Lung (tissue), 17 donors: ENCODE measurements at places on chromosomes 1 and 21.

DNA sequence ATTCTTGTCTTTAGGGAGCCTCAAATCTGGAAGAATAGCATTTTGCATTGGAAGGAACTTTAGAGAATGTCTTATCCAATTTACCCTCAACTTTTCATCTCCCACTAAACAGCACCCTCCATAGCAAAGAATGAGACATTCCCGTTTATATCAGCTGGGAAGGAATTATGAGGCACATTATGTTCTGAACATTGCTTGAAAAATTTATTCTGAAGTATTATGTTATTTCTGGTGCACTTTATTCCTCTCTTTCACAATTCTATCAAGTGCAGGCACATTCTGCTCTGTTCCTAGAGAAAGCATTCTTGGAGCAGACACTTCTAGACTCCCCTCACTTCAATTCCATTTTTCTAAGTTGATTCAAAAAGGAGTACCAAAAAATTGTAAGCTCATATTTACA, 147.9 kb downstream of the EDEM3 start:
- no peak for DNase-seq

DNA sequence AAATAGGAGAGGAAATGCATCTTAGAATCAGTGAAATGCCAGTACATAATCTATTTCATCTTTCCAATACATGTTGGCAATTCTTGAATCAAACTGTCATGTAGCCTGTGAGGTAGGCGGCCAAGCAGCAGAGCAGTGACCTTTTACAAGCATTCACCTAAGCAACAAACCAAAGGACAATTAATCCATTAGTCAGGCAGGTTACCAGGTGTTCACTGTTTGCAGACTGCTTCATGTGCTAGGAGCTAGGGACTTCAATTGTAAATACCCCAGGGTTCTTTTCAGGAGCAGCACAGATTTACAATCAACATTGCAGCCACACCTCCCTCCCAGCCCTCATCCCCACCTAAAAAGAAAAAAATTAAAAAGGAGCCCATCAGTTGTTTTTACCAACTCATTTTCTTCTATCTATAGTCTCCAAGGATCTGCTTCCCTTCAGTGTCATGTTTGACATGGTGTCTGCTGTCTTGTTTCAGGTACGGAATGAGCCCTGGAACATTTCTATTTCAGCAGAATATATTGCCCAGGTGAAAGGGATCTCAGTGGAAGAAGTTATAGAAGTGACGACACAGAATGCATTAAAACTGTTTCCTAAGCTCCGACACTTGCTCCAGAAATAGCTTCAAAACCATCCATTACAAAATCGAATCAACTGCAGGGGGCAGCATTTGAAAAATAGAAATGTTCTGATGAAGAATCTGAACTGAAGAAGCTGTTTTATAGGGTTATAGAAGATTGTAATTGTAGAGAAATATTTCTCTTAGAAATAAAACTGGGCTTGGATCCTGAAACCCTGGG, 23.0 kb downstream of the TATDN3 start:
- DNase-seq, result peak; percentile 56

- no peak for DNase-seq
Observed at GRCh38 chr1:209406595-209406994, 176.9 kb upstream of the CAMK1G start.

- no peak for DNase-seq
Observed at GRCh38 chr21:41148798-41149197, 19.2 kb upstream of the BACE2 start.

DNA sequence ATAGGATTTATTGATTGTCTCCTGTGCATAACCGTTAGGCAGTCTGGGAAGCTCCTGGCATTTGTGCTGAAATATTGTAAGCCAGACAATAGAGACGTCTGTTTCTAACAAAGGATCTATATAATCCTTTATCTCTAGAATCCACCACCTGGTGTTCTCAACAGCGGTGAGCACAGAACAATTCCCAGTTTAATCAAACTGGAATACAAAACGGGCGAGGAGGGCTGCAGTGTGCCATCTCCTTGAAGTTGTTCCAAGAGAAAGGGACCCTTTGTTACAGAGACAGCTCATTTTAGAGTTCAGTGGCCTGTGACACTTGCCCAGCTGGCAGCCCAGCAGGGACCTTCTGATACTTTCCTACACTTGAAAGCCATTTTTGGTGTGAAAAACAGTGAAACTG, 162.8 kb upstream of the IVNS1ABP start:
- no peak for DNase-seq

DNA sequence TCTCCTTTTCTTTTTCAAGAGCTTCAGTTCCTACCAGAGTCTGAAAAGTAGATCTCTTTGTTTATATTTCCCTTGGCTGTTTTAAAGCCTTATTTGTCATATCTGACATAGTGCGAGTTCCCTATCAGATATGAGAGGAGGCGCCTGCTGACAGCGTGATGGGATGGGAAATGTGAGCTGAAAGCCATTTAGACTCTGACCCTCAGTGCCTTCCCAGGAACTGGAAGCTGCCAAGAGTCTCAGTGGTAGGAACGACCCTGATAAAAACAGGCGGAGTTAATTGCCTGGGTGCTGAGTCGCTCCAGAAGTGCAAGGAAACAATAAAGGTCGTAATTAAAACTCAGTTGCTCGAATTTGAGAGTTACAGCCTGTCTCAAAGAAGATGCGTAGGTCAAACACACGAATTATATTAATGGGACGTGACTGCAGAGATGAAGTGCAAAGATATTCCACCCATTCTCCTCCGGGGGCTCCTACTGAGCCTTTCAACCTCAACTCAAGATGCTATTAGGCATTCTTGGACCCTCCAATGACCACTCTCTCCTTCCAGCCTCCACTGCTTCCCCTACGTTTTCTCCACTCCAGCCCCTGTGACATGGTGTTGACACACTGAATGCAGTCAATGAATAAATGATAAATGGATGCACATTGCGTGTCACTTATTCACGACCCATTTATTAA, 84.6 kb downstream of the KAZN start:
- peak; percentile 87 for DNase-seq

DNA sequence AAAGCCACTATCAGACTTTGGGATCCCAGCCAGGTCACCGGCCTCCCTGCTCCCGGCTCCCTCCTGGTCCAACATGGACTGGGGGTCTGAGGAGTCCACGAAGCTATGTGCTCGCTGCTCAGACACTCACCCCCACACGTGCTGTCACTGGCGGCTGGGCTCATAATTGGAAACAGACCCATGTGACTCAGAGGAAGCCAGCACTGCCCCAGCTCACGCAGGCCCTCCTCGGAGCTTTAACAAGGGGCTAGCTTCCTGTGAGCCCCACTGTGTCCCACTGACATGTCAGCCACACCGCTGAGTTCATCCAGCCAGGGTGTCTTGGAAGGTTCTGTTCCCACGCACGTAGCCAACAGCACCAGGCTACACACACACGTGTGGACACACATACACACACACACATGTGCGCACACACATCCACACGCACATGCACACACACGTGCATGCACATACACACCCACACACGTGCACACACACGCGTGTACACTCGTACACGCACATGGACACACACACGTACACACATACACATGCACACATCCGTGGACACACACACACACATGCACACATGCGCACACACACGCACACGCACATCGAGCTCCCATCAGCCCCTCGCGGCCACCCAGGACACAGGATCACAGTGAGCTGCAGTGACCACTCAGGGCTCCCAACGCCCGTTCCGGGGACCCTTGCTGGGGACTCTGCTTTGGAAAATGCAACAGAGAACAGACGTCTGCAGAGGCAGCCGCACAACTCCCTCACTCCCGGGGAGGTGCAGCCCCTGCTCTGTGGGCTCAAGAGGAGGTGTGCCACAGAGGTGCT, 18.4 kb upstream of the COL6A2 start:
- DNase-seq, result peak; percentile 74

DNA sequence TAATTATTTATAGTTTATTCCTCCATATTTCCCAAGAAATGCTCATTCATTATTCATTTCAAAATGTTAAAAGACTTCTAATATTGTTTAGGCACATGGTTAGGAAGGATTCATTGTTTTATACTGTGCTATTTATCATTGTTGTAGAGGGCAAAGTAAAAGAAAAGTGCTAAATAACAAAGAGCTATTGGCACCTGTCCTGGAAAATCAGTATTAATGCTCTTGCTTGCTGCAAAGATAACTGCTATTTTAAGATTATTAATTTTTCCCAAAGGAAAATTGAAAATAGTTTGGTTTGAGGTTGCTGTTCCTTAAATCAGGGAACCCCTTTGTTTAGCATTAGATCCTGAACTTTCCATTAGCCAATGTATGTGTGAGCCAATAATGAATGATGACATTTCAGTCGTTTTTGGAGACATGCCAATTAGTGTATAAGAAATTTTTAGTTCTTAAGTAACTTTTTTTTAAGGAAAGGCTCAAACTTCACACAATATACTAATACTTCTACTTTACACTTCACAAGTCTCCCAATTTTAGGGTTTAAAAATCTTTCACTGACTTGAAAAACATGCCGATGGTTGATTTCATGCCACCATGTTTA, 39.9 kb downstream of the EPB41 start:
- no peak for DNase-seq

DNA sequence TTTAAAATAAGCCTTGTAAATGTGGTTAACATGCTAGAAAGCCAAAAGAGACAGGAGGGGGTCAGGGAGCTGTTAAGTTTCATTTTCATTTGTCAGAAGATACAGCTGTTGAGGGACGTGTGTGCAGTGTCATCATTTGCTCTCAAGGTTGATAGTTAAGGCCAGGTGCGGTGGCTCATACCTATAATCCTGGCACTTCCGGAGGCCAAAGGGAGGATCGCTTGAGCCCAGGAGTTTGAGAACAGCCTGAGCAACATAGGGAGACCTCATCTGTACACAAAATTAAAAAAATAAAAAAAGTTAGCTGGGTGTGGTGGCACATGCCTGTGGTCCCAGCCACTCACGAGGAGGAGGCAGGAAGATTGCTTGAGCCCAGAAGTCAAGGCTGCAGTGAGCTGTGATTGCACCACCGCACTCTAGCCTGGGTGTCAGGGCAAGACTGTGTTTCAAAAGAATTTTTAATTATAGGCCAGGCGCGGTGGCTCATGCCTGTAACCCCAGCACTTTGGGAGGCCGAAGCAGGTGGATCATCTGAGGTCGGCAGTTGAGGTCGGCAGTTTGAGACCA, 22.7 kb downstream of the ZBTB8OS start:
- no peak for DNase-seq

DNA sequence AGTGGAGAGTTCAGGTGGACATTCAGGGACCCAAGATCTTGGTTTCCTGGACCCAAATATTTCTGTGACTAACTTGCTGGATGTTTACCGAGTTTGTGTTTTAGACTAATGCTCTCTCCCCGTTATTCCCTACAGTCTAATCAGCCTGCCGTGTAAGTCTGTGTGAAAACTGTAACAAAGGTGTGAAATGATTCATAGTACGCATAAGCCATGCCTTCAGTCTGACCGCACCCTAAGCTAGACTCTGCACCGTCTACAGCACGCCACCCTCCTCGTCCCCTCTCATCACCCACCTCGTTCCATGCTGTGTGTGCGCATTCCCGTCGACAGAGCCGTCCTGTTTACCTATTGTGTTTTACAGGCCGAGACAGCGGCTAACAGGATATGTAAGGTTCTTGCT, 50.5 kb downstream of the ACTN2 start:
- no peak for DNase-seq

GRCh38 chr21:34962586-34963222, 86.4 kb downstream of the RUNX1 start:
- DNase-seq, result no peak
